ENCODE measurements at places on chromosomes 1 and 21.

GRCh38 chr1:43274804-43275180 lies 5.0 kb downstream of the TMEM125 start:
- DNase-seq: no peak

DNA sequence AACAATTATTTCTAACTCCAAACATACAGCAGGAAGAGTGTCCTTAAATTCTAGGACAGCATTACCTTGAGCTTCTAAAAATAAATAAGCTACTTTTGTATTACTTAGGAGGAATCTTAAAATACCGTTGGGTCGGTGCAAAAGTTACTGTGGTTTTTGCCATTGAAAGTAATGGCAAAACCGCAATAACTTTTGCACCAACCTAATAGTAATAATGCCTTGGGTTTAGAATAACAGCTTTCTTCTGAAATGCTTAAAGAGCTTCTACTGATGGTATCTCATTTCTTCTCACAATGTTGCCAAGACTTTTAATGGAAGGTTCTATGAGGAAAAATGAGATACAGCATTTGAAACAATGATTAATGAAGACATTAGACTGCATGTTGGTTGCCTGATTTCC lies 179.9 kb downstream of the SEC16B start:
- DNase-seq: no peak

DNA sequence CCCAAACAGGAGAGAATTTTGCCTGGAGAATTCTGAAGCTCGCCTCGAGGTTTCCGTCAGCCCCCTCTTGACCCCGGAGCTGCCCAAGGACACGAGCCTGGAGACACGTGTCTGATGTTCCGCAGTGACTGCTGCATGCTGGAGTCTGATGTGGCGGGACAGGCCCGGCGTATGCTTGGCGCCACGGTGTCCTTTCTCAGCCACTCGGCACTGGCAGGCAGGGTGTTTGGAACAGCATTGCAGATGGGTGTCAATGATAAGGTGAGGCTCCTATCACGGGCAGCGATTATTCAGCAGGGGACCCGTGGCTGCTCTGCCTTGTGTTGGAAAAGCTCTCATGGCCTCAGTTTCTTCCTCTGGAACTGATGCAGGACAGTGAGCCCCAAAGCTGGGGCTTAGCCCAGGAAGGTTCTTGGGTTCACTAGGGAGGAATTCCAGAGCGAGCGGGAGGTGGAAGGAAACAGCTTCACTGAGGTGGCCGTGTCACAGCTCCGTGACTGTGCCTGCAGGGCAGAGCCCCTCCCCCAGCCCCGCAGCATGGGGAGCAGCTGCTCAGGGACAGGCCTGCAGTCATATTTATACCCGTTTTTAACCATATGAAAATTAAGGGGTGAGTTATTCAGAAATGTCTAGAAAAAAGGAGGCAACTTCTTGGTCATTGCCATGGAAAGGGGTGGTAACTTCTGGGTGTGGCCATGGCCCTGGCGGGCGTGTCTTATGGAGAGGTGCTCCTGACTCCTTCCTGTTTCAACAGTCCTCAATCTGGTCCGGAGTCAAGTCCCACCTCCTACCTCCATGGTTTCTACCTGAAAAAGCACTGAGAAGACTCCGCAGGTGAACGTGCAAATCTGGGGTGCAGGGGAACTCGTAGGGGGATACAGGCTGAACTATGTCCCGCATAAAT lies 123.4 kb downstream of the SIK1 start:
- no peak for DNase-seq

DNA sequence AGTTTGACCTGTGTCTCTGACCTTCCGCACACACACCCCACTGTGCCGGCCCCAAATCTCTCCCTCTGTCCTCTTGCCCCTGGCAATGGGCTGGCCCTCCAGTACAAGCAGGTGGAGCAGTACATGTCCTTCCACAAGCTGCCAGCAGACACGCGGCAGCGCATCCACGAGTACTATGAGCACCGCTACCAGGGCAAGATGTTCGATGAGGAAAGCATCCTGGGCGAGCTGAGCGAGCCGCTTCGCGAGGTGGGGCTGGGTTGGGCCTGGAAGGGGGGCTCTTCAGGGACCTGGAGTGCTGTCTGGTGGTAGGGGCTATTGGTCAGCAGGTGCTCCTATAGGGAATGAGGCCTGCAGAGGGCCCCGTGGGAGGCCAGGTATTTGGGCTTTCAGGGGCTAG lies 7.8 kb downstream of the HCN3 start:
- no peak for DNase-seq

DNA sequence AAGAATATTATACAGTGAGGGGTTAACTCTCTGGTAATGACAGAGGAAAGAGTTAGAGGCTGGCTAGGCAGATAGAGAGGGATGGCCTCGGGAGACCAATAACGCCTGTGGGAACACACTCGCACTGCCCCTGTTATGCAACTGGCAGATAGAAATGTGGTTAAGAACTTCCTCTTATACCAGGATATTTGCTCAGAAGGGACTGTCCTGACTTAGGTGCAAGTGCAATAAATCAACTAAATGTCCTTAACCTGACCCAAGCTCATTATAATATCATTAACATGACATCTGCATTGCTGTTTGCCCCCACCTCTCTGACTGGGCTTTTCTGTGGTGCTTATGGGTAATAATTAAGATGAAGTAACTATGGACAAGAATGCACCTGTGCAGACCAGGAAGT lies 1518.0 kb downstream of the NCAM2 start:
- DNase-seq: no peak

GRCh38 chr1:37556712-37557196 lies at the start of gene DNALI1:
Gene DNALI1, plus strand, starts transcription at chr1:37556940. Its CDS starts 55 bp downstream, at chr1:37556995.
- no peak for DNase-seq
